ENCODE measurements at places on chromosomes 12 and 14. TPM values are rescaled to one million over a fixed set of nuclear protein-coding genes. Genes with fewer than 3 reads are reported as not detected.

Gene KRT5
- total RNA-seq = not detected

GRCh38 chr12:40226705-40227104 lies 1.9 kb downstream of the LRRK2 start:
- no peak for DNase-seq
- peaks cover 4% of the 10 kb centered on the region for H3K27me3 ChIP-seq
- no peak overlapping the region for H3K4me3 ChIP-seq
- no peak overlapping the region for H3K27ac ChIP-seq

DNA sequence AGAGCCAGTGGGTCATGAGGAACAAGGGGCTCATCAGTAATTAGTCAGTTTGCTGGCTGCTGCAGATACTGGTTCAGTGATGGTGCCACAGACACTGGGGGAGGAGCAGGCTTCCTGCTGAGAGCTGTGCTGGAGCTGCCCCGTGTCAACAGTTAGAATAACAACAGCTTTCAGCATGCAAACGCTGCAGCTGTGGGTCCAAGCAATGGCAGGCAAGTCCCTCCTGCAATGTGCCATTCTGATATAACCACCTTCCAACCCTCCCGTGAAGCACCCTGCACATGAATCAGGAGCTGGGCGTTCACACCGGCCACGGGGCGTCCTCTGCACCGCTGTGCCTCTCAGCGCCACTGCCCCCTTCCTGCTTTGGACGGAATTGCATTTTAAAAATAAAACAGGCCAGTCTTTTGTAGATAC lies 258.4 kb upstream of the SFSWAP start:
- peak; percentile 11 for DNase-seq
- H3K27me3 ChIP-seq = no peaks in the 10 kb centered on the region
- H3K27ac ChIP-seq = no peak overlapping the region

DNA sequence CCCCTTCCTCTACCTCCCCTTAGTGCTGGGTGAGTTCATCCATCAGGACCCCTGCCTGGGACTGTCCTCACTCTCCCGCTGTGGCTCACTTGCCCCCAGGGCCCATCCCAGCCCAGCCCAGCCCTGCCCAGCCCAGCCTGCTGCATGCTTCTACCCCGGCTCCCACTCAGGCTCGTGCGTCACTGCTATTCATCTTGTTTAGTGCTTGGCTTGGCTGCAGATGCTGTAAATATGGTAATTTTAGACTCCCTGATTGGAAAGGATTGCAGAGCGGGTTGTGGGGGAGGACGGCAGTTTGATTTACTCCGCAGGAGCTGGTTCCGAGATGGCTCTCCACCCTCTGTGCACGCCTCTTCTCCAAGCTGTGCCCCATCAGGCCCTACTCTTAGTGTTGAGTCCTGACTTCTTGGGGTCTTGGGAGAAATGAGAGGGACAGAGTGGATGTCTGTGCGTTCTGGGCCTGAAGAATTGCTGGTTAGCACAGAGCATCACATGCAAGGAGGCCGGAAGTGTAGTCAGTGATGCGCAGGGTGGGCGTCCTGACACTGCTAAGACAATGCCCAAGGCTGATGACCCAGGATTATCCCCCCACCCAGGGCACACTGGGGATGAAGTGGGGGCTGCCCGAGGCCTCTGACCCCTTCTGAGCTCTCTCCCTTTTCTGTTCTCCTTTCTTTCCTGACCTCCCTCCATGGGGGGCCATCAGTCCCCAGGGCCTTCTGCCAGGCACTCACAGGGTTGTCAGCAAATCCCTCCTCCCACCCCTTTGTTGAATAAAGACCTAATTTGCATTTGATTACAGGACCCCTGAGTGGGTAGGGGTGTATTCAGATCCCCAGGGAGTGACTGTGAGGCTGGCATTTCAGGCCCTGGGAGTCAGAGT lies 244.4 kb downstream of the ZFP36L1 start:
- no peak overlapping the region for H3K27ac ChIP-seq
- H3K4me1 ChIP-seq = no peaks in the 10 kb centered on the region
- no peak for DNase-seq
- no peaks in the 10 kb centered on the region for H3K27me3 ChIP-seq

DNA sequence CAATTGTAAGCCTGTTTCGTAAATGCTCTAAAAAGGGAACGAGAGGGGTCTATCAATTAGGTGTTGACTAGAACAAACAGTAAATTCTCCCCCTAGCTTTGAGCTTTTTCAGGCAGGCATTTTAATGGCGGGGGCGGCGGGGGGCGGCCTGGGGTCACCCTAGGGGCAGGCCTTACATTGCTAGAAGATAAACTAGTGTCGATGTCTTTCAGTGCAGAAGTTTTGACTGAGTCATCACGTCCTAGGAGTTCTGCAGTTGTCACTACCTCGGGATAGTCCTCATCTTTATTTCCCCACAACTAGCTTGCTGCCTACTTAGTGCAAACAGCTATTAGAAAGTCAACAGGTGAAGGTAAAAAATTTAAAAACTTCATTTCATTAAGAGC lies 1.6 kb downstream of the ATP6V1D start:
- no peak overlapping the region for H3K4me3 ChIP-seq
- no peak for DNase-seq
- no peaks in the 10 kb centered on the region for H3K27me3 ChIP-seq

- H3K27me3 ChIP-seq = no peaks in the 10 kb centered on the region
- no peak for DNase-seq
- H3K27ac ChIP-seq = no peak overlapping the region
- H3K36me3 ChIP-seq = no peaks in the 10 kb centered on the region
- H3K4me1 ChIP-seq = no peaks in the 10 kb centered on the region
Observed at GRCh38 chr14:59455411-59455810, 9.8 kb downstream of the GPR135 start.

GRCh38 chr12:124321556-124322270 lies 26.8 kb downstream of the RFLNA start:
- H3K27ac ChIP-seq = no peak overlapping the region
- H3K36me3 ChIP-seq = no peaks in the 10 kb centered on the region
- no peaks in the 10 kb centered on the region for H3K4me1 ChIP-seq
- no peaks in the 10 kb centered on the region for H3K27me3 ChIP-seq
- no peak overlapping the region for H3K4me3 ChIP-seq
- no peak for DNase-seq

Gene FOXG1
- not detected for total RNA-seq

- DNase-seq = no peak
- no peak overlapping the region for H3K4me3 ChIP-seq
- H3K36me3 ChIP-seq = no peaks in the 10 kb centered on the region
Observed at GRCh38 chr12:3222979-3223378, 145.8 kb downstream of the TSPAN9 start.

Gene GPX2
- not detected for total RNA-seq
